Inflammatory macrophage (primary cell): ENCODE measurements at places on chromosomes 12 and 14.

DNA sequence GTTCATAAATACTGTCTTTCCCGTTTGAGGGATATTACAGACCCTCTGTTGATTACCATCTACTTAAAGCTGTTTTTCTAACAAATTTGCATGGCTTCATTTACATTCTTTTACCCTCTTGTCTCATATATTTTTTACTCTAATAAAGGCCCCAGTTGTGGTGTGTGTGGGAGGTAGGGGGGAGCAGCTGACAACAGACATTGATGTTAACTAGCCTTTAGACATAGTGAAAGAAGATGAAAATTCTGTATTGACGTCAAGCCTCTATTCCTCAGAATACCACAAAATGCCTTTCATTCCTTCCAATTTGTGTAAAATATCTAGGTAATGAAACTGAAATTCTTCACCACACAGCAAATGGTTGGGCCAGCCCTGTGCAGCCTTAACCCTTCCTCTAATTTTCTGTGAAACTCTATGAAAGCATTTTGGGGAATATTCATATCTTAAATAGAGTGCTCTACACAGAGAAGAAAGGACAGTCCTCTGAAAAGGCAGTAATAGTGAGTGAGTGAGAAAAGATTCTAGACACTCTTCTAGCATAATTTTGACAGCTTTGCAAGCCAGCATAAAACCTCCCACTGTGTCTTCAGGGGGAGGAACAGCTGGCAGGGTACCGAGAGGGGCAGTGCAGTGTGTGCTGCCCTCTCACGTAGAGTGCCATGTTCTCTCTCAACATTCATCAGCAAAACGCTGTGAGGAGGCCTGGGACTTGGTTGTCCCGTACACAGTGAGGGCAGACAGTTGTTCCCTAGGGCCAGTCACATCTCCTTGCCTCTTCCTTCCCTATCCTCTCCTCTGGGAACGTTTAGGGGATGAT lies 20.1 kb upstream of the CERS5 start:
- DNase-seq: no peak

DNA sequence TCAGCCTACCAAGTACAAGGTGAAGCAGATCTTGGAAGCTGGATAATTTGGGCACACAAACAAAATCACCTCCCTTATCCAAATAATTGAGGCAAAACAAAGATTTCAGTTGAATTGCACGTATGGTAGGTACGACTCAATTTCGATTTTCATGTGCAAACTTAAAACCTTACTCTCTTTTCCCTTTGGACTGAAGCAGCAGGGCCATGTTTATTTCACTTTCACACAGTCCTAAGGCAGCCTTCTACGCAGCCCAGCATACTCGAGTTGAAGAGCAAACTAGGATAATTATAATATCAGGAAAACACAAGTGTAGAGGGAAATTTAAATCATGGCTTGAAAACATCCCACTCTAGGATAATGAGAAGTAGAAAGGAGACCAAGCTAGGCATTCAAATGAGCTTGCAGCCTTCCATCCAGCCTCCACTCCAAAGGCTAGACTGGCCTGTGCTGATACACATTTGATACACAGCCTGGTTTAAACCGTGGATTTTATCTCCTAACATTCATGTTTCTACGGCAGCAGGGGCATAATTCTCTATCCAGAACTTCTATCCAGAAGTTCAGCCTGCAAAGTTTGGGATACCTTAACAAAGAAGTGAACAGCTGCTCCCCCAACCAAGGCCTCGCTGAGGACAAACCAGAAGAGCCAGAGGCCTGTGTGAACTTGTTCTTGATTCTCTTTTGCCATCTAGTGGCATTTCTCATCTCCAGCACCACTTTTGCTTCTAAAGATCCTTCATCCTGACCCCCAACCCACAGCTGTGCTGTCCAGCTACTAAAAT lies 2.4 kb upstream of the RNASE7 start:
- DNase-seq: peak; percentile 64

DNA sequence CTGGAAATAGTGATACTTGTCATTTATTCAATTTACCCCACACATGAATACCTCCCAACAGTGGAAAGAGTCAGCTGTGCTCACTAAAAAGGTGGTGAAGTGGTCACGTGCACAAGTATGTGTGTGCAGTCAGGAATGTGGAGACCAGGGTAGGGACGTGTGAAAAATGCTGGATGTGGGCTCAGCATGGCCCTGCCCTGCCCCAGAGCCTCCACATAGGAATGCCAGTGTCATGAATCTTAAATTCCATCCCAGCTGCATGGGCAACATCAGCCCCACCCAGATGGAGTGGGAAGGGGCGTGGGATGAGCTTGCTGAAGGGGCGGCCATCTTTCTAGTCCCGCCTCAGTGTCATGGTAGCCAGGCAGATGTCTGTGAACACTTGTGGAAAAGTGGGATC lies 87.7 kb downstream of the C12orf75 start:
- DNase-seq: no peak

DNA sequence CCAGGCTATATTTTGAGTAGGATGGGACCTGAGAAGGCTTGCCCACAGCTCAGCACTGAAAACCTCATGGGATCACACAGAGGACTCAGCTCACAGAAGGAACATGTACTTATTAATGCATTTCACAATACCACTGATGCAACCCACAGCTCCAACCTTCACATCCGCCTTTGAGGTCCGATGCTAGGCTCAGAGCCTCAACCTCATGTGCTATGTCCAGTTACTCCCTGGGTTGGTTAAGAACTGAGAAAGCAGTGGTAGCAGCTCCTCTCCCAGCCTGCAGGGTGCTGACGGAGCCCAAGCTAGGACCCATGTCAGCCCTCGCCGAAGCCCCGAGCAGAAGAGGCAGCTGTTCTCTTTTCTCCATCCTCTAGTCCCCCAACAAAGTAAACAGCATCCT lies 52.9 kb downstream of the SPTB start:
- DNase-seq: peak; percentile 92

DNA sequence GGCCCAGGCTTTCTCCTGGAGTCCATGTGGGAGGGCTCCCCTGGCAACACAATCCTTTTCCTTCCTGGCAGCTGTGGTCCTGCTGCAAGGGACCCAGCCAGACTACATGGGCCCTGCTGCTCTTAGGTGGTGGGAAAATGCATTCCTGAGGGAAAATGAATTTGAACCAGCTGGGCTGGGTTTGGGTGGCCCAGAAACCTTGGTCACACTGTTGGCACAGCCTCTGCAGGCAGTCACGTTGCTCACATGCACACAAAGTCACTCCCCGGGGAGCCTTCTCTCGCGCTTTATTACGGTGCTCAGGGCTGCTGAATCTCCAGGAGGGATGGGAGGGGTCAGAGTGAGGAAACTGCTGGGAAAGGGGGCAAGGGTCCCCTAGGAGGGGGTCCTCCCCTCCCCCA lies 17.2 kb downstream of the PLEKHG3 start:
- DNase-seq: no peak
